Gastroesophageal sphincter (tissue), 4 donors: ENCODE measurements at places on chromosomes 5 and 9.

DNA sequence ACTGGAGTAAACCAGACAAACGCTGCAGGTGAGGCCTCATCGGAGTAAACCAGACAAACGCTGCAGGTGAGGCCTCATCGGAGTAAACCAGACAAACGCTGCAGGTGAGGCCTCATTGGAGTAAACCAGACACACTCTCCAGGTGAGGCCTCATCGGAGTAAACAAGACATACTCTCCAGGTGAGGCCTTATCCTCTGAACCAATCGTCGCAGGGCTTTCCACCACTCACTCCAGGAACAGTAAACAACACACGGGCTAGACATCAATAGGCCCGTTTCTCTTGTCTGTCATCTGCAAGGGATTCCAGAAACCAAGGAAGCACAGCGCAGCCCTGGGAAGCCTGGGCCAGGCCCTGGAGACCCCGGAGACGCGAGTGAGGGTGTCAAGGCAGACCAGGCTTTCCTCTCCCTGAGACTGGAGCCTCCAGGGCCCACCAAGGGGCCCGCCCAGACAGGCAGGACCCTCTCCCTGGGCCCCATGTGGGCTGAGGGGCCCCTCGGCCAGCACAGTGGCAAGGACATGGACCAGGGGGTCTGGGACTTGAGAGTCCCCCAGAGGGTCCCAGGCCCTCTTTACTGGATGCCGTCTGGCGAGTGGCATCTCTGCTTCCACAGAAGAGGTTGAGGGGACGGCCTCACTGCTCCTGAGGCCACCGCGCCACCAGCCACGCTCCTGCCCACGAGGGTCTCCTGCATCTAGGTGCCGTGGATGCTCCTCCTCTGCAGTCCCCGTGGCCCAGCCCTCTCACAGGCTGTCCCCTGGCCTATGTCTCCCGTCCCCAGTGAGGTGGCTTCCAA, 26.4 kb upstream of the NSMF start:
- no peaks in the 10 kb centered on the region for H3K4me1 ChIP-seq
- H3K27me3 ChIP-seq = no peaks in the 10 kb centered on the region
- H3K27ac ChIP-seq = no peak overlapping the region
- ATAC-seq = no peak
- H3K36me3 ChIP-seq = peaks cover 32% of the 10 kb centered on the region

DNA sequence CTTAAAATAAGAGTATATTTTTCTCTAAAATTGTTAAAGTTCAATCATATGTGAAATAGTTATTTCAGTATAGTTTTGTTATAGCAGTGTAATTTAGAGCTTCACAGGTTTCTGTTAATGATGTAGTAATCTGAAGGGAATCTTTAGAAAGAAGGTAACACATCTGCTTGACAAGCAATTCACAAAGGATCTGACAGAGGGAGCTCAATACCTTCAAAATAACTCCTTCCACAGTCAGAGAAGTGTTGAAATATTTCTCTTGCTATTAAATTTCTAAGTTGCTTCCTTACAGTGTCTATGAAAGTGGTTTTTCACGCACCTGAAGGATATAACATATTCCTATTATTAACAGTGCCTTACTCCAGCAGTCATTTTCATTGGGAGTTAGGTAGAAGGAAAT, 44.9 kb downstream of the SLC25A51 start:
- no peak overlapping the region for H3K4me3 ChIP-seq
- H3K27me3 ChIP-seq = no peaks in the 10 kb centered on the region
- H3K27ac ChIP-seq = no peak overlapping the region
- H3K4me1 ChIP-seq = no peaks in the 10 kb centered on the region
- ATAC-seq = no peak
- H3K36me3 ChIP-seq = peaks cover 66% of the 10 kb centered on the region

DNA sequence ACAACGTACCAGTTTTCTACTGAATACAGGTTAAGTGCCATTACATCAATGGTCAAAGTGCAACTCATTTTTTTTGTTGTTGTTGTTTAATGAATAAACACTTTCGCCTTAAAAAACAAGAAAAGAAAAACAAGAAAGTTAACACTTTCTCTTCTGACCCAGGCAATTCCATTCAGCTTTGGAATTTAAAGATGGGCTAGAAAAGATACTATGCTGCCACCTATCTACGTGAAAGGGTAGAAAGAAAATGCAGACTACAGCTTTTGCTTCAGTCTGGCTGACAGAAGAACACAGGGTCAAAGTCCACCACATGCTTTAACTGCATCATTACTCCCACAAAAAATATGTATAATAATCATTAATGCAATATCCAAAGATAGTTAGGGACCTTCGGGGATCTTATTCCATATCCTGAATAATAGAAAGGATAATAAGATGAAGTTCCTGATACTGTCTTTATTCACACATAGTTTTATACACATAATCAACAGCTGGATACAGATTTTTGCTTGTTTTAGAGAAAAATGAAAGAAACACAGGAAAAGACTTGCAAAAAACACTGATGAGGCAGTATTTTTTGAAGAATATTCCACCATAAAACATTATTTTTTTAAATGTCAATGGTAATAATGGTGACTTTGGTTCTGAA, 40.4 kb downstream of the ZDHHC21 start:
- no peaks in the 10 kb centered on the region for H3K36me3 ChIP-seq
- H3K27ac ChIP-seq = no peak overlapping the region
- ATAC-seq = no peak
- no peaks in the 10 kb centered on the region for H3K4me1 ChIP-seq
- no peak overlapping the region for H3K4me3 ChIP-seq
- H3K27me3 ChIP-seq = no peaks in the 10 kb centered on the region

DNA sequence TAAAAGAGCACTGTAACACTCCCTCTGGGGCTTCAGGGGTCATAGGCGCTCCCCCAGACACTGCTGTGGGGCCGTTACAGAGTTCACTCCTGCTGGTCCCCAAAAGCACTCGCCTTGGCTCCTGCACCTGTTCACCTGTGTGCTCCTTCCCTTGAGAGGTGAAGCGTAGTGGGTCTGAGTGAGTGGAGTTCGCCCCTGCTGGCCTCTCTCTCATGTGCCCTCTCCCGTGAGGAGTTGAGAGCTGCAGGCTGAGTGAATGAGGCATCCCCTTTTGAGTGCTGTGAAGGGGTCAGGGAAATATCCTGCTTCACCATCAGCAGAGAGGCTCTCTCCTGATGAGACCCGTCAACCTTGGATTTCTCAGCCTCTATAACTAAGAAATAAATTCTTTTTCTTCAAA, 134.6 kb upstream of the TUT7 start:
- H3K4me1 ChIP-seq = no peaks in the 10 kb centered on the region
- H3K4me3 ChIP-seq = no peak overlapping the region
- no peaks in the 10 kb centered on the region for H3K36me3 ChIP-seq
- ATAC-seq = no peak
- no peak overlapping the region for H3K27ac ChIP-seq

DNA sequence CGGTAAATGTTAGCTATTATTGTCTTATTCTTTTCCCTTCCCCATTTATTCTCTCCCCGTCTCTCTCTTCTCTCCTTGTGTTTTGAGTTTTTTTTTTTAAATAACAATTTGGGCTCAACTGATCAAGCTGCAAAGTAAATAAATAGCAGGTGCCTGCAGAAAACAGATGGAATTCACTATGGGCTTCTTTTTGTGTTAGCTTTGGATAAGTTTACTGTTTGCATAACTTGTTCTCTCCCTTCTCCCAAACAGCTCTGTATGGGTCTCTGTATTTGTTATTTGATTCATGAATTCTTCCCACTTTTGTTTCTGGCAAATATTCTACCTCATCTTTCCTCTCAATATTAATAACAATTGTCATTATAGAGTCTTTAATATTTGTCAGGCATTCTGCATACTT, 111.8 kb upstream of the ASTN2 start:
- no peak for ATAC-seq
- H3K4me1 ChIP-seq = no peaks in the 10 kb centered on the region
- no peak overlapping the region for H3K27ac ChIP-seq
- H3K27me3 ChIP-seq = no peaks in the 10 kb centered on the region
- H3K4me3 ChIP-seq = no peak overlapping the region

DNA sequence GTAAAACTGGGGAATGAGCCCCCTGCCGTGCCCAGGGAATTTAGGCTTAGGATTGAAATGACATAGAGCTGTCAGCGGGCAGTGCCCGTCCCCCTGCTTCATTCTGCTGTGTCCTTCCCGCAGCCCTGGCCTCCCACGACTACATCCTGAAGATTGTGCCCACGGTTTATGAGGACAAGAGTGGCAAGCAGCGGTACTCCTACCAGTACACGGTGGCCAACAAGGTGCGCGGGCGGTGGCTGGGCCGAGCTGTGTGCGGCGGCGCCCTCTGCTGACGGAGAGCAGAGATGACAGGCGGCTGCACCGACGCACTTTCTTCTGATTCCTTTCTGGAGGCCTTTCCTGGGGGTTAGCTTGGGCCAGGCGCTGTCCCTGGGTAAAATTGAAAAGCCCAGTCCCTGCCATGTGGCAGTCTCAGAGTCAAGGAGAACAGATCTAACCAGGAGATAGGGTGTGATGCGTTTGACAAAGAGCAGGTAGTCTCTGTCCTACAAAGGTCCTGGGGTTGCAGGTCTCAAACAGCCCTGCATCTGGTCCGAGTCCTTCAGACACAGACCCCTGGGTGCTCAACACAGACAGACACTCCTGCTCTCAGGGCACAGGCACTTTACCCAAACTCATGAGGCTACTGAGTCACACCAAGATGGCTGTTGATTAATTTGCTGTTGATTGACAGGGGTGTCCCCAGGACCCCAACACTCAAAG, 26.8 kb upstream of the RPL26L1 start:
- H3K4me3 ChIP-seq = no peak overlapping the region
- H3K27ac ChIP-seq = no peak overlapping the region
- H3K36me3 ChIP-seq = peaks cover 49% of the 10 kb centered on the region
- H3K4me1 ChIP-seq = peaks cover 23% of the 10 kb centered on the region
- no peaks in the 10 kb centered on the region for H3K27me3 ChIP-seq
- ATAC-seq = peak; percentile 70

DNA sequence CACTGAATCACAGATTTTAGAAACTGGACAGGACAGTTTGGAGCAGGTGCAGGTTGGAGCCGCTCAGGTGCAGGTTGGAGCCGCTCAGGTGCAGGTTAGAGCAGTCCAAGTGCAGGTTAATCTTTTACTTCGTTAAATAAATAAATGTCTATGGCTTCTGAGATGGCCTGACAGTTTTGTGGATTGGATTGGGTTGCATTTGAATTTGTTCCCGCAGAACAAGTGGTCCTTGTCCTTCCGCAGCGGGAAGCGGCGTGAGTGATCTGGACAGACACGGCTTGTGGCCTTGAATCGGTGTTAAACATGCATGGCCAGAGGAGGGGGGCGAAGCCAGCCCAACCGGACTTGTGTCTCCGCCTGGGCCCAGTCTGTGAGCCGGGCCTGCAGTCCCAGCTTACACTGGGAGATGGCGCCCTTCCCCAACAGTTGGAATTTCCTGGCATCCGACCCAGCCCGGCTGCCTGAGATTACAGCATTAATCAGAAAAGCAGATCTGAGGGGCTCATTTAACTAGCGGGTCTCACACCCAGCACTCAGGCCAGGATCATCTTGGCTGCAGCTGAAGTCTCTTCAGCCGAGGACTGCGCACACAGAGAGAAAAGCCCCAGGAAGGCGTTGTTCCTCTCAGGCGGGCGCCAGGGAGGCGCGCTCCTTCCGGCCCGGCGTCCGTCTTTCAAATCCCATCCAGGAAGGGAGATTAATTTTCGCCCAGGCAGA, 1.5 kb upstream of the OLFM1 start:
- peaks cover 45% of the 10 kb centered on the region for H3K27me3 ChIP-seq
- peaks cover 6% of the 10 kb centered on the region for H3K36me3 ChIP-seq
- peaks cover 28% of the 10 kb centered on the region for H3K4me1 ChIP-seq

DNA sequence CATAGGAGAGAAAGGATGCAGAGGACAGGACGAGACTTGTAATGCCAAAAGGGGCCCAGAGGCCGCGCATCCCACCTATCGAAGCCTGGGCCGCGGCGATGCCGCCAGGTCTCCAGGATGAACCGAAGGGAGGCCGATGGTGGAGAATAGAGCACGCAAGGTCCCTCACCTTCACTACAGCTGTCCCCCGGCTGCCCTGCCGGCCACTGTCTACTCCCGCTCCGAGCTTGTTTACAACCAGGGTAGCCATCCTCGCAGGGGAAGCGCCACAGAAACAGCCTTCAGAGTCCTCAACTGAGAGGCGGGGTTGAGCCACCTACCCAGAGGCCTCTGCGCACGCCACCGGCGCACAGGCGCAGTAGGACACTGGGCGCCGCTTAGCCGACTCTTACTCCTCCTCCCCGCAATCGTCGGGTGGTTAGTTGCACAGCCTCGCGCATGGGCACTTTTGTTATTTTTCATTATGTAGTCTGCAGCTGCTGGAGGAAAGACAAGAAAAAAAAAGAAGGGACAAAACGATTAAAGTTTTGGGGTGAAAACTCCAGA, at the start of gene TRIM23:
Gene TRIM23, minus strand, starts transcription at position 309 of the 546 bp plus-strand sequence. Its CDS starts 59 bp downstream, at position 250.
- no peaks in the 10 kb centered on the region for H3K36me3 ChIP-seq
- peaks cover 16% of the 10 kb centered on the region for H3K4me1 ChIP-seq
- H3K27ac ChIP-seq = peak within 1 kb of the TSS; percentile 79
- ATAC-seq = peak; percentile 99

- H3K27me3 ChIP-seq = no peaks in the 10 kb centered on the region
- no peak overlapping the region for H3K4me3 ChIP-seq
- no peaks in the 10 kb centered on the region for H3K36me3 ChIP-seq
Observed at GRCh38 chr5:53001541-53001940, 12.4 kb downstream of the ITGA2 start.
